ENCODE measurements at places on chromosomes 7 and 10. TPM values are rescaled to one million over a fixed set of nuclear protein-coding genes. Genes with fewer than 3 reads are reported as not detected.

DNA sequence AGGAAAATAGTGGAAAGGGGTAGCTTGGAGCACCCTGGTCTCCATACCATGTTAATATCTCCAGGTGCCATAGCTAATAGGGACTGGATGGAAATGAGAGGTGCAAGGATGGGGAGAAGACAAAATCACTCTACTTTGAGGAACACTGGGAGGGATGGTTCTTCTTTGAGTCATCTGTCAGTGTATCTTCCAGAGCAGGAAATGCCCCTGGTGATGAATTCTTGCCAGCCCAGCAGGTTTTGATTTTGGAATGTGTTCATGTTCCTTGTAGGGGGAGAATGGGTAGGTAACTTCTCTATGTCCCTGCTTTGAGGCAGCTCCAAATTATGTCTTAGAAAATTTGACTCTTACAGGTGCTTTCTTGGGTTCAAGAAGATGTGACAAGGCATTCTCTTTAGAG, 177.0 kb upstream of the GLI3 start:
- no peak overlapping the region for H3K4me3 ChIP-seq
- DNase-seq: no peak
- H3K27ac ChIP-seq: no peak overlapping the region
- no peaks in the 10 kb centered on the region for H3K36me3 ChIP-seq

NUTM2A gene
- 1.3 TPM for total RNA-seq

DNA sequence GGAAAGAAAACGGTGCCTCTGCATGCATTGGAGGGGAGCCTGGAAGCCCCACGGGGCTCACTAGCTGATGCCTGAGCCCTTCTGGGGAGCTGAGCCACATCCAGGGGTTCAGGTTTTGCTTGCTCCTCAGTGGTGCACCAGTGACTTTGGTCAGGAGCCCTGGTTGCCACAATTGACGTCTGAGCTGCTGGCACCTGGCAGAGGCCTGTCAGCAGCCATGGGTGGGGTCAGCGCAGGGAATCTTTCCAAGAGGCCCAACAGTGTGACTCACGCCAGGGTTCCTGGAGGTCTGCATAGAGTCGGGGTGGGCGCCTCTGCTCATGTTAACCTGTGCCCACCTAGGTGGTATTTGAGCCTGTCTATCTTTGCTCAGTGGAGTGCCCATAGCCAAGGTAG, 138.7 kb downstream of the NEURL1 start:
- peaks cover 8% of the 10 kb centered on the region for H3K4me1 ChIP-seq
- no peak for DNase-seq
- no peak overlapping the region for H3K4me3 ChIP-seq
- peaks cover 3% of the 10 kb centered on the region for H3K27me3 ChIP-seq
- H3K27ac ChIP-seq: no peak overlapping the region
- no peaks in the 10 kb centered on the region for H3K36me3 ChIP-seq

- peak overlapping the region; percentile 20 for H3K27ac ChIP-seq
- no peaks in the 10 kb centered on the region for H3K27me3 ChIP-seq
- H3K4me3 ChIP-seq: peak overlapping the region; percentile 53
- peaks cover 11% of the 10 kb centered on the region for H3K4me1 ChIP-seq
Measured at GRCh38 chr7:100051611-100052010, 2.0 kb downstream of the ZSCAN21 start.

DNA sequence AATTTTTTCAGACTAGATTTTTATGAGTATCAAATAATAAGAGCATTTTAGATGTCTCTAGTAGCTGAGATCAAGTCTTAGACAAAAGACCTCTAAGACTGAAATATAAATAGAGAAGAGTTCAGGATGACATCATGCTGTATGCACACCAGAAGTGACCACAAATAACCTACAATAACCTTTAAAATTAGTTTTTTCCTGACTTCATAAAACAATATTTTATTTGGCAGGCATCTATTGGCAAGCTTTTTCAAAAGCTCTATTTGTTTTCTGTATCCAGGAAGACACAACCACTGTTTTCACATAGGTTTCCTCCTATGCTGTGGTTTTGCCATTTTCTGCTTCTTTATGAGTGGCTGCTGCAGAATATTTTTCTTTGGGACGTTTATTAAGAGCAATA, 359.1 kb downstream of the CRPPA start:
- H3K4me3 ChIP-seq: no peak overlapping the region
- H3K4me1 ChIP-seq: peaks cover 30% of the 10 kb centered on the region
- peaks cover 10% of the 10 kb centered on the region for H3K27me3 ChIP-seq
- H3K27ac ChIP-seq: no peak overlapping the region

FAM25C gene
- not detected for total RNA-seq

DGKB gene
- total RNA-seq: 57.8 TPM

DNA sequence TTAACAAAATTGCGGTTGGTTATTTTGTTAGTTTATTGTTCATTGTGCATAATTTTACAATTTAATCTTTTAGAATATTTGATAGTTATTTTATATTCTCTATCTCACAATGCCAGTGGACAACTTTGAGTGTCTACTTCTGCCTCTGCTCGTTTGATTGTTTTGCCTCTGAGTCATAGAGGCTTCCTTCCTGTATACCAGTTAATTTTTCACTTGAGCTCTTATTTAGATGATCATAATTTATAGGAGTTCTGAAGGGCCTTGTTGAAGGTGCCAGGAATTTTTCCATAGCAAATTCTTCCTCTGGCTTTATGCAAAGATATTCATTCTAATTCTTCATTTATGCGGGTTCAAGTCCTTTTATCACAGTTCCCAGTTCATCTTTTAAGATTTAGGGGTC, 5.2 kb upstream of the MALRD1 start:
- H3K4me1 ChIP-seq: peaks cover 7% of the 10 kb centered on the region
- no peaks in the 10 kb centered on the region for H3K27me3 ChIP-seq
- no peak for DNase-seq

CLCN1 gene
- total RNA-seq: 0.56 TPM

DNA sequence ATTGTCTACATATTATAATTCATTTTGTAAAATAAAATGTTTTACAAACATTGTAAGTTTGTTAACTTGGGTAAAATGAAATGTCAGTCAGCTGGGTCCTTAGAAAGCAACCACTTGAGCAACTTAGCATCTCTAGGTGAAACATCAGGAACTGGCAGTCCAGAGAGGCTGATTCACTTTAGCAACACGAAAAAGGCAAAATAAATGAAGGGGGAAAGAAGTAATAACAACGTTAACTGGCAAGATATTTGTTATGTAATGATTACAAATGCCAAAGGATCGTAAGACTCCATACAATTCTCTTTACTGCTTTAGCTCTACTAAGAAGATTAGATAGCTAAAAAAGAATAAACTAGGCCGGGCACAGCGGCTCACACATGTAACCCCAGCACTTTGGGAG, 5.0 kb downstream of the PDZD8 start:
- H3K4me3 ChIP-seq: no peak overlapping the region
- peaks cover 3% of the 10 kb centered on the region for H3K27me3 ChIP-seq
- H3K36me3 ChIP-seq: no peaks in the 10 kb centered on the region
- no peak for DNase-seq

Measured in glutamatergic neuron (in vitro differentiated cells).